ENCODE measurements at places on chromosomes 1 and 21.

GRCh38 chr1:110074166-110074565, 3.7 kb upstream of the ALX3 start:
- no peak for DNase-seq

DNA sequence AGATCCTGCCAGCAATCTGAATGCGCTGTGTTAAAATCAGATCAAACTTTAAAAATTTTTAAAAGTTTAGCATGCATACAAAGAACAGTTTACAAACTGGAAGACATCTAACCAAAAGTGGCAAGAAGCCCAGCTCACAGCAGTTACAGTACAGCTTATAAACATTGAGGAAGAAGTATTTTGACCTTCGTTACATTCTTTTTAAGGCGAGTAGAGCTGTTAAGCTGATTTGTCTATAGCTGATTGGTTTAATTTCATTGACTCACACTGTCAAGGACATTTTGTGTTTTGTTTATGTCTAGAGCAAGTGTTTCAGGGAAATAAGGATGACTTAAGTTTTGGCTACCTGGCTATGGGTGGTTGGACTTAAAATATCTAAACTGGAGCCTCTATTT, 3.0 kb upstream of the PGM1 start:
- DNase-seq: no peak

DNA sequence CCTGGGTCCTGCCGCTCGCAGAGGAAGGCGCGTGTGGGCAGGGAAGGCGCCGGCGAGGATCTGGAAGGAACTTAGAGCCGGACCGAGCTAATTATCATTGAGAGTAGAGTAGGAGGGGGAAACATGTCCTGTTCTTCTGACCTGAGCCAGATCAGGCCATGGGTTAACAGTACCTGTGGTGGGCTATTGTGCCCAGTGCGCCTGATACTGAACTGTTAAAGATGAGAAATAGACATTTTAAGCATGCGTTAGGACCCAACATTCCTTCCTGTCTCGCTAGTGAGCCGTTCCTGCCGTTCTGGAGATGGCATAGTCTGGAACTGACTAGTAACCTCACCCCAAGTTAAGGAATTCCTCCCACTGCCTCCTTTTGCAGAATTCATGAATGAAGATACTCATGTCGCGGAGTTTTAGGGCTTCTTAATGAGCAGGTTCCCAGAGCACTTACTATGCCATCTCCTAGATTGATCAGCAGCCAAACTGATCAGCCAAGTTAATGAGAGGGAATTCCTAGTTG, 870 bp downstream of the STRIP1 start:
- no peak for DNase-seq

- no peak for DNase-seq
These were observed 65.2 kb downstream of the SIK1 start for GRCh38 chr21:43361493-43362296.

DNA sequence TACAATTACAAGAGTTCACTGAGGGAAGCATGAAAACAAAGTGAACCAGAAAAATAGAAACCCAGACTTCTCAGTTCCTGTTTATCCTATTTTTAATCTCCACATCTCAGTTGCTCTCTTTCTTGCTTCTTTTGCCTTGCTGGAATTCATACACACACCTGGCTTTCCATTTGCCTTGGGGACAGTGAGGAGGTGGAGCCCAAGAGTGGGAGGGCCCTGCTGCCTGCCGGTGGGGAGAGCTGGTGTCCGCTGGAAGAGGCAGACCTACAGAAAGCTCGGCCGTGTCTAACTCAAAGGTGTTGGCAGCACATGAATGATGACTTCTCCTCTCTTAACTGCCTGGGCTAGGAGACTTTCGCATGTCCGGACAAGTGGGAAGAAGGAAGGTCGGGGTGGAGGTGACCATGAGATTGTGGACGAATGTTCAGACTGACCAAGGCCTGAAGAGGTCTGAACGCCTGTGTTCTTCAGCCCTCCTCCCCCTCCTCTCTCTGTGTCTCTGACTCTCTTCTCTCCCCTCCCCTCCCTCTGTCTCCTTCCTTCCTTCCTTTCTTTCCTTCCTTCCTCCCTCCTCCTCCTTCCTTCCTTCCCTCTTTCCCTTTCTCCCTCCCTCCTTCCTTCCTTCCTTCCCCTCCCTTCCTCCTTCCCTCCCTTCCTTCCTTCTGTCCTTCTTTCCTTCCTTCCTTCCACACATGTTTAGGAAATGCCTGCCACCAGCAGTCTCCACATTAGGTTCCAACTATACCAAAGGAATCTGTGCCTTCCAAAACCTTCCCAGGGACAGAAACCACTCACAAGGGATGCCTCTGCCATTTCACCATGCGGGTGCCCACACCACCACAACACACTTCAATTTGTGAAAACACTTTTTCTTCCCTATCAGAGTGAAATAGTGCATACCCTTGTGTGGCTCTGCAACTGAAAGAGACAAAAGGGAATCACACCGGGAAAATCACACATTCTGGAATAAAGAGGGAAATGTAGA, 157.3 kb upstream of the RUNX1 start:
- no peak for DNase-seq

GRCh38 chr1:151478140-151478812, 19.0 kb upstream of the POGZ start:
- no peak for DNase-seq

DNA sequence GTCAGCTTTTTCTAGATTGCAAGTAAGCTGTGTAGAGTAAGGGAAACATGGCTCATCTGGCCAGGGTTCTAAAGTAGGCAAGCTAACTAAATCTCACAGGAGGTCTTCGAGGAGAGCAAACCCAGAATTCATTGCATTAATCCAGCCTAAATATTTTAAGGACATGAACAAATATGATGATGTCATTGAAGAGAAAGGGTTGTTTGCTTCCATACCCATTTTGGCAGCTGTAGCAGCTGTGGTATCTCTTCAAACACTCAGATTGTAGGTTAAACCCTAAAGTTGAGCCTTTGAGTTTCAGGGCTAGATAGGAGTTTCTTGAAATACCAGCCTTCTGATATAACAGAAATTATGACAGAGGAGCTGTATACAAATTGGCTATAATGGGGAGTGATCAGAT, 200.5 kb upstream of the C1orf105 start:
- DNase-seq: no peak

GRCh38 chr1:44939061-44939460, 47.3 kb downstream of the EIF2B3 start:
- no peak for DNase-seq

- DNase-seq: no peak
These were observed 1208.5 kb upstream of the ADGRL4 start for GRCh38 chr1:80214888-80215540.

GRCh38 chr1:14320518-14320917, 278.0 kb upstream of the KAZN start:
- no peak for DNase-seq

- DNase-seq: no peak
These were observed 18.2 kb upstream of the GJB5 start for GRCh38 chr1:34736692-34737091.

DNA sequence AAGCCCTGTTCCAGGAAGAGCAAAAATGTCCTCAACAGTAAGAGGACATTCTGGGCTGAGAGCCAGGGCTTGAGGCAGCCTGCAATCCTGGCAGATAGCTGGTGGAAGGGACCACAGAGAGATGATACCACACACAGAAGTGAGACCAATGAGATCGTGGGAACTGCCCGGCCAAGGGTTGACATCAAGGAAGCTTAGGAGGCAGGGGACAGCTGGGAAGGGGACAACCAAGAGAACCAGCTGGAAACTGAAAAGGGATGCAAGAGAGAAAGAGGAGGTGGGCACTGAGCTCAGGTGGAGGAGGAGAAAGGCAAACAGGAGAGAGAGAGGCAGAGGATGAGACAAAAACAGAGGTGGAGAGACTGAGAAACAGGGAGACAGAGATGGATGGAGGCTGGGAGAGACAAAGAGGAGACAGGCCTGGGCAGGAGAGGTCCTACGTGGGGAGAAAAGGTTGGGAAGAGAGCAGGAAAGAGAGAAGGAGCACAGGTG, 9.2 kb downstream of the PDZK1IP1 start:
- DNase-seq: no peak

DNA sequence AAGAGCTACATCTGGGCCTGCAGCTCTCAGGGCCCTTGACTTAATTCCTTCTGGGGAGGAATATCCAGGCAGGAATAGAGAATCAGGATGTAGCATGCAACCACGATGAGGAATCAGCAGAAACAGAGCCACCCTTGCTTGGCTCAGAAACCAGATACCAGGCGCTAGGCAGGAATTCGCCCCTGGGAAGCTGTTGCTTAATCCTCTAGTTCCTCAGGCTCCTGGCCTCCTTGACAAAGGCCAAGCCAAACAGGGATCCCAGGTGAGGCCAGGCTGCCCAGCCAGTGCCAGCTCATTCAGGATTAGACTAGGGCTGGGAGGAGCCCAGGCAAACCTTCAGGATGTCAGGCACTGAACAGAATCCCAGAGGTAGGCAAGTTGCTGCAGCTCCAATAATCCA, 48.2 kb upstream of the IRF2BP2 start:
- DNase-seq: no peak

GRCh38 chr1:85199667-85200462, 951 bp downstream of the SYDE2 start:
- no peak for DNase-seq

DNA sequence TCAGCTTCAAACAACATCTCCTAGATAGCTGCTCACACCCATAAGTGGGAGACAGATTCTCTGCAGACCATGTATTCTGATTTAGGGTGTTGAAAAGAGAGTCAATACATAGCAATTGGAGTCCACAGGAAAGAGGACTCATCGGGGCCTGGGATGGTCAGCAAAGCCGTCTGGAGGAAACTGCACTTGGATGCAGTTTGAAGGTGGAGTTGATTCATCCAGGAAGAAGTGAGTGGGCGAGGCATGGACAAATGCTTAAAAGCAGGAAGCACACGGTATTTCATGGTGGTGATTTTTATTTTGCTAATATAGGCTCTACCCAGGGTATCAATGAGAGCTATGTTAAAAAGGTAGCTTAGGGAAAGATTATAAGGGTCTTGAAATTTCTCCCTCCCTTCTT, 36.8 kb upstream of the DIRAS3 start:
- no peak for DNase-seq

All from stimulated activated CD4-positive, alpha-beta T cell treated with anti-CD3 and anti-CD28 coated beads, Interleukin-1b, Interleukin-23, amount 100 ng/mL, for 1 hour (primary cell).